ENCODE measurements at places on chromosomes 2 and 18.

DNA sequence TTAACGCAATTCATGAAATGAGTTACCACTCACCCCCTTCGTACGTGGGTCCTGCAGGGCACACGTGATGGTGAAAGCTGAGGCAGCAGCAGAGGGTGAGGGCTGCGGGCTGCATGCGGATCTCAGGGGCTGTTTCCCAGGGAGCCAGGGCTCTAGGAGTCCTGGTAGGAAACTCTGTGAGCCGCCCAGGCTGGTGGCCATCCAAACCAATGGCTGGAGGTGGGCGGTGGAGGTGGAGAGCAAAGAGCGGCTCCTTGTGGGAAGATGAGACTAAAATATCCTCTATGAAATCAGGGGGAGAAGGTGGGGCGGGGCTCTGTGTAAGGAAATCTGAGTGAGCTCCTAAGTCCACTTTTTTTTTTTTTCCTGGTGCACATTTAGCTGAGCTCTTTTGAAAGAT lies 120.1 kb upstream of the SLC1A4 start:
- no peak overlapping the region for H3K27ac ChIP-seq
- no peak for DNase-seq
- peaks cover 6% of the 10 kb centered on the region for H3K27me3 ChIP-seq
- peaks cover 3% of the 10 kb centered on the region for H3K4me1 ChIP-seq
- no peaks in the 10 kb centered on the region for H3K36me3 ChIP-seq

DNA sequence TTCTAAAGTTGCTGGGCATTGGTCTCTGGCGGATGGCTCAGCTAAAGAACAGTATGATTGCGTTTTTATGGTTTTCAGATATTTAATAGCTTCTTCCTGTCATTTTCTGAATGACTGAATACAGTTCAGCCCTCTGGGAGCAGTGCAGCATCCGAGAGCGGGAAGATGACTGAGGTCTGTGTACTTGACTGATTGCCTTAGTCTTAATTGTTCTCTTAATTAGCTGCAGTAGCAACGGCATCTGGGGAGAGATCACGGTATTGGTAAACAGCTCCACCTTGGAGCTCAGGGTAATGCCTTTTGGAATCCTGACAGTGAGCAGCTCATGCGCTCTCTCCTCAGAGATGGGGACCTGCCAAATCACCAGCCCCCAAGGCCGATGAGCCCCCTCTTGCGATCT lies 481.4 kb upstream of the SPRED2 start:
- H3K4me3 ChIP-seq, result no peak overlapping the region
- no peaks in the 10 kb centered on the region for H3K36me3 ChIP-seq
- H3K27me3 ChIP-seq, result no peaks in the 10 kb centered on the region
- H3K27ac ChIP-seq, result no peak overlapping the region
- DNase-seq, result no peak
- no peaks in the 10 kb centered on the region for H3K4me1 ChIP-seq

DNA sequence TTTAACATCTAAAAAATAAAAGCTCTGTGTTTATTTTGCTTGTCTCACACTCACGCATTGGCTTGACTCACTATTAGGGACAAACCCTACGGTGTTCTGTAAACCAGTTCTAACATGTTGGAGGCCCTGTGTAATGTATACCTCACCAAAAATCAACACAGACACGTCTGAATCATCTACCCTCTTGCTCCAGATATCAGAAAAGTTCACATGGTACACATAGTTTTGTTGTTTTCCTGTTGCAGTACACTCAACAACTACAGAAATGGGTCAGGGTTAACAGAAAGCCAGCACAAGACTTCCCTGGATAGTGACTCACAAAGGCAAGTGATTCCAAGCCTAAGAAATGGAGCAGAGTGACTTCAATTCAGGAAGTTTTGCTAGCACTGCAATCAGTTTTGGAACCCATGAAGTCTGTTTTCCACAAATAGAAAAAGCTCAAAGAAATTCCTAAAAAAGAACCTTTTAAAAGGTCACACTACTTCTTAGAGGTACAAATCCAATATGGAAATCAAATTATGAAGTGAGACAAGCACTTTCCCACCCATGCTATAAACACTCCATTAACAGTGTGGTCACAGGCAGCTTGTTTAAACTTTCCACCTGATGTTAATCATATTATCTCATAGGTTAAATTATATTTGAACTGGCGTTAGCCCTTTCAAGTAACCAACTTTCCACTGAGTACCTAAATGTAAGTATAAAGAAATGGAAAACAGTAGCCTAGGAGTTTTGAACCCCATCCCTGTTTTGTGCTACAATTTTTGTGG lies 87.4 kb downstream of the GAREM1 start:
- H3K4me3 ChIP-seq, result no peak overlapping the region
- no peak overlapping the region for H3K27ac ChIP-seq
- no peak for DNase-seq
- no peaks in the 10 kb centered on the region for H3K27me3 ChIP-seq

- no peak overlapping the region for H3K27ac ChIP-seq
- peaks cover 6% of the 10 kb centered on the region for H3K27me3 ChIP-seq
- peak; percentile 51 for DNase-seq
- H3K4me1 ChIP-seq, result peaks cover 2% of the 10 kb centered on the region
These were observed 1.3 kb upstream of the LYPD6 start for GRCh38 chr2:149329068-149329467.

- peaks cover 20% of the 10 kb centered on the region for H3K4me1 ChIP-seq
- peaks cover 2% of the 10 kb centered on the region for H3K27me3 ChIP-seq
- H3K27ac ChIP-seq, result peak overlapping the region; percentile 73
- no peak overlapping the region for H3K4me3 ChIP-seq
These were observed 100.1 kb upstream of the ARL4C start for GRCh38 chr2:234596696-234597575.

GRCh38 chr2:23280401-23280800 lies 104.6 kb upstream of the KLHL29 start:
- no peak overlapping the region for H3K4me3 ChIP-seq
- no peak for DNase-seq
- H3K27me3 ChIP-seq, result peaks cover 5% of the 10 kb centered on the region
- H3K4me1 ChIP-seq, result no peaks in the 10 kb centered on the region
- no peak overlapping the region for H3K27ac ChIP-seq

GRCh38 chr18:50687491-50687890 lies 127.6 kb downstream of the MAPK4 start:
- peaks cover 18% of the 10 kb centered on the region for H3K4me1 ChIP-seq
- H3K27me3 ChIP-seq, result peaks cover 2% of the 10 kb centered on the region
- no peak for DNase-seq
- H3K36me3 ChIP-seq, result no peaks in the 10 kb centered on the region
- no peak overlapping the region for H3K27ac ChIP-seq

- no peak overlapping the region for H3K27ac ChIP-seq
- no peaks in the 10 kb centered on the region for H3K36me3 ChIP-seq
- H3K27me3 ChIP-seq, result no peaks in the 10 kb centered on the region
- no peaks in the 10 kb centered on the region for H3K4me1 ChIP-seq
- DNase-seq, result no peak
- H3K4me3 ChIP-seq, result no peak overlapping the region
These were observed 78.6 kb downstream of the ANKRD44 start for GRCh38 chr2:197232010-197232409.

- no peaks in the 10 kb centered on the region for H3K36me3 ChIP-seq
- H3K27me3 ChIP-seq, result peaks cover 4% of the 10 kb centered on the region
- peak; percentile 13 for DNase-seq
- H3K4me1 ChIP-seq, result no peaks in the 10 kb centered on the region
- no peak overlapping the region for H3K27ac ChIP-seq
- H3K4me3 ChIP-seq, result no peak overlapping the region
These were observed 67.4 kb upstream of the HPCAL1 start for GRCh38 chr2:10235099-10235908.

DNA sequence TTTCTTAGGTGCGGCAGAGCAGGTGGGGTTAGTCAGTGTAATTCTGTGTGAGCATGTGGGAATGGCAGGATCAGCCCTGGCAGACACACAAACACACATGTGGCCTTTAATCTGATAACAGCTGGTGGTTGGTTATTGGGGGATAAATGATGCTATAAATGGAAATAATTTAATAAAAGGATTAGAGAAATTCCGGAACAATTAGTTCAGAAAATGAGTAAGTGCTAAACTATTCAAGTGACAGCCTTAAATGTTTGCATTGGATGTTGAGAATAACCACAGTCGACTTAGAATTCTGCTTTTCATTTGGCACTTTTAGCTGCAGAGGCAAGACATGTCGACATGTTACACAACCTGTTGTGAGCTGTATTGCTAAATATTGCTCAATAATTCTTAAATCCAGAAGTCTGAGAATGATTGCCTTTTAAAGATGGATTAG lies 7.2 kb downstream of the SMYD1 start:
- H3K27ac ChIP-seq, result no peak overlapping the region
- H3K4me1 ChIP-seq, result peaks cover 6% of the 10 kb centered on the region
- H3K27me3 ChIP-seq, result no peaks in the 10 kb centered on the region

DNA sequence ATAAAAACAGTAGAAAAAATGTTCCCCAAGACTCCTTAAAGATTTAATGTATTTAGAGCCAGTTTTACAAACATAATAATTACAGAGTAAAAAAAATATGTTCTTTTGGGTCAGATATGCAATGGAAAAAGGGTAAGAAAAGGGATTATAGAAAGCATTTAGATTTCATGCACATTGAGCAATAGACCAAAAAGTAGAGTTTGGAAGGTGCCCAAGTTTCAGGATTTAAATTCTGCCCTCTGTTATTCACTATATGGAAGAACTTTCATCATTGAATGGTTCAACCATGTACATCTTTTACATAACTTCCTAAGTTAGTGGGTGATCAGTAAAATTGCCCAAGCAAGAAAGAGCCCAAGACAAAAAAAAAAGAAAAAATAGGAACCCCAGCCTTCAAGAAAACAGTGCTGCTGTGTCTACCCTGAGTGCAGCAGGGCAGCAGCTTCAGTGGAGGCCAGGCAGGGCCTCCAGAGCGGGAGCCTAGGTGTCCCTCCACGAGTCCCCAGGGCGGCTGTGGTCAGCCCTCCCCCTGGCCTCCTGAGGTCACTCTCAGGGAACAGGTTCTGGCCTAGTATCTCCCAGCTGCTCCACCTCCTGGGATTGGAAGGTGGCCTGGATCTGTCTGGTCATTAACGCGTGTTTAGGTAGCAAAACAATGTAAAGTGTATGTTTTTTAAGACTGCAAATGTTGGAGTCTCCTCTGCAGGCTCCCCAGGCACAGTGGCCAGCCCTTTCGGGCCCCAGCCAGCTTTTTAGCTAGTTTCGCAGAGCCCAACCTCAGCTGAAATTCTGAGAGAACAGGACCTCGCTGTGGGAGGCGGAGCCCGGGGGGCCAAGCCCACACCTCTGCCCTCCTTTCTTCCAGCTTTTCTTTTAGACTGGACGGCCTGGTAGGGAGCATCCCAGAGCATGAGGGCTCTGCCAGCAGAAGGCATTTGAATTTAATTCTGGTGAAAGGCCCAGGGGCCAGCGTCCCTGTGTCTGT lies 77.3 kb downstream of the TEX51 start:
- peaks cover 4% of the 10 kb centered on the region for H3K4me1 ChIP-seq
- no peak overlapping the region for H3K27ac ChIP-seq
- no peak for DNase-seq
- H3K36me3 ChIP-seq, result no peaks in the 10 kb centered on the region

DNA sequence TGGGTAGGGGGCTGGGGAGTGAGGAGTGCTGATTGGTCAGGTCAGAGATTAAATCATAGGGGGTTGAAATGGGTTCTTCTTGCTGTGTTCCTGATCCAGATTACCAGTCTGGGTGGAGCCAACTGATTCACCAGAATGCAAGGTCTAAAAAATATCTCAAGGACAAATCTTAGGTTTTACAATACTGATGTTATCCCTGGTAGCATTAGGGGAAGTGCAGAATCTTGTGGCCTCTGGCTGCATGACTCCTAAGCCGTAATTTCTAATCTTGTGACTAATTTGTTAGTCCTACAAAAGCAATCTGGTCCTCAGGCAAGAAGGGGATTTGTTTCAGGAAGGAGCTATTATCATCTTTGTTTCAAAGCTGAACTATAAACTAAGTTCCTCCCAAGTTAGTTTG lies 289.2 kb upstream of the KYNU start:
- no peak overlapping the region for H3K4me3 ChIP-seq
- H3K4me1 ChIP-seq, result no peaks in the 10 kb centered on the region
- H3K27ac ChIP-seq, result no peak overlapping the region
- DNase-seq, result no peak

- no peaks in the 10 kb centered on the region for H3K27me3 ChIP-seq
- no peak overlapping the region for H3K4me3 ChIP-seq
- no peak for DNase-seq
- peaks cover 3% of the 10 kb centered on the region for H3K4me1 ChIP-seq
- H3K27ac ChIP-seq, result no peak overlapping the region
These were observed 52.9 kb downstream of the RAB10 start for GRCh38 chr2:26086779-26087178.

All from glutamatergic neuron (in vitro differentiated cells).